ENCODE measurements at places on chromosomes 3 and 15.
A peak's percentile ranks its signal among the peaks of the same experiment; 100 is the strongest.

- H3K27me3 ChIP-seq, result no peaks in the 10 kb centered on the region
- ATAC-seq, result peak; percentile 60
These were observed 17.7 kb downstream of the FRMD4B start for GRCh38 chr3:69368129-69368741.

DNA sequence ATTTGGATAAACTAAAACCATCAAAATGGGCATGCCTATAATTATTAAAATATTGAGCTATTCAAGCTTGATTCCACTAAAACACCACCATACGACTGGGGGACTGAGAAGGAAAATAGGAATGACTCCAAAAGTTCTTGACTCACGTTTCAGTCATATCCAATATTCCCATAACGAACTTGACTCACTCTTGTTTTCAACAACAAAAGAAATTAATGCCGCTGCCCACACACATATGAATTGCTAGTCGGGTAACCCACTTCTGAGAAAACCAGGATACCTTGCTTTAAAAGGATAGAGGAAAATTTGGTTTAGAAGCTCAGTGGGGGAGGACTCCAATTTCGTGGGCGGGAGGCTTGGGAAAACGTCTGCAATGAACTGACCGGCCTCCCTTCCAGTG, 5.2 kb downstream of the HTR3C start:
- no peaks in the 10 kb centered on the region for H3K4me1 ChIP-seq
- ATAC-seq, result no peak
- H3K27me3 ChIP-seq, result peaks cover 9% of the 10 kb centered on the region
- H3K36me3 ChIP-seq, result no peaks in the 10 kb centered on the region

DNA sequence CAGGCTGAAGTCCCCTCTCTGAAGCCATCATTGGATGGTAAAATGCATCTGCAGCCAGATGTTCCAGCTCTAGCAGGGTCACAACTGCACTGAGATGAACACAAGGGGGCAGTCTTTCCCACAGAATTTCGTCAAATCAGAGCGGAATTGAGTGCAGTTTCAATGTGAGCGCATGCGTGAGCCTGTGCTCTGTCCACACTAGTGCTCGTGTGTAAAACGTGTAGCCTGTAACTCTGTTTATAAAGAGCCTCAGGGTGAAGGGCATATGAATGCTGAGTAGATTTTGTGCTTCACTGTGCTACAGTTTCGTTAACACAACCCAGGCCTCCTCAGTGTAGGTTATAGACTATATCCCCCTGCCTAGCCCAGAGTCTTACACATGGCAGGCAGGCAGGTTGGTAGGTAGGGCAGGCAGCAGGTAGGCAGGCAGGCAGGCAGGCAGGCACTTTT, 92.7 kb upstream of the GOLGA6L4 start:
- ATAC-seq, result peak; percentile 95
- H3K36me3 ChIP-seq, result no peaks in the 10 kb centered on the region
- no peak overlapping the region for H3K4me3 ChIP-seq
- no peaks in the 10 kb centered on the region for H3K4me1 ChIP-seq
- H3K27me3 ChIP-seq, result no peaks in the 10 kb centered on the region
- no peak overlapping the region for H3K27ac ChIP-seq

DNA sequence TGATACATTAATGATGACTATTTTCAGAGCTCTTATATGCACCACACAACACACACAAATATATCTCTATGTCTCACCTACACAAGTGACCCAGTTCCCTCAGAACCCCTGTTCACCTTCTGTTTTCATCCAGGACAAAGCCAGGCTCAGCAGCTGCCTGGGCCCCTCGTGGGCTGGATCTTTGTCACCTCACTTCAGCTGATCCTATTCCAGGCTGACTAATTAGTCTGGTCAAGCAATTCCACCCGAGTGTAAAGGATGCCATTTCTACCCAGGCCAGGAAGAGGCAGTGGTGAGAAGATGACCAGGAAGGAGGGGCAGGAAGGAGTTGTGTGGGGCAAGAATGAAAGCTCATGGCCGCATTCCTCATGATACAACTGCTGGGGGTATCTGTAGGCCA, 62.3 kb downstream of the DHX30 start:
- H3K4me1 ChIP-seq, result no peaks in the 10 kb centered on the region
- no peak overlapping the region for H3K4me3 ChIP-seq
- no peaks in the 10 kb centered on the region for H3K27me3 ChIP-seq
- ATAC-seq, result no peak
- H3K36me3 ChIP-seq, result peaks cover 96% of the 10 kb centered on the region

- no peaks in the 10 kb centered on the region for H3K4me1 ChIP-seq
- H3K27ac ChIP-seq, result no peak overlapping the region
- no peaks in the 10 kb centered on the region for H3K27me3 ChIP-seq
- no peak overlapping the region for H3K4me3 ChIP-seq
These were observed 199.2 kb downstream of the CACNA2D3 start for GRCh38 chr3:54321520-54321919.

- H3K4me1 ChIP-seq, result peaks cover 42% of the 10 kb centered on the region
- no peaks in the 10 kb centered on the region for H3K27me3 ChIP-seq
- peak; percentile 1 for ATAC-seq
- no peak overlapping the region for H3K27ac ChIP-seq
- peaks cover 14% of the 10 kb centered on the region for H3K36me3 ChIP-seq
These were observed 13.3 kb downstream of the NFKBIZ start for GRCh38 chr3:101862416-101863165.

- H3K27me3 ChIP-seq, result no peaks in the 10 kb centered on the region
- no peaks in the 10 kb centered on the region for H3K36me3 ChIP-seq
- peak overlapping the region; percentile 5 for H3K27ac ChIP-seq
- ATAC-seq, result no peak
These were observed 254.2 kb downstream of the ZBTB20 start for GRCh38 chr3:114892880-114893279.

DNA sequence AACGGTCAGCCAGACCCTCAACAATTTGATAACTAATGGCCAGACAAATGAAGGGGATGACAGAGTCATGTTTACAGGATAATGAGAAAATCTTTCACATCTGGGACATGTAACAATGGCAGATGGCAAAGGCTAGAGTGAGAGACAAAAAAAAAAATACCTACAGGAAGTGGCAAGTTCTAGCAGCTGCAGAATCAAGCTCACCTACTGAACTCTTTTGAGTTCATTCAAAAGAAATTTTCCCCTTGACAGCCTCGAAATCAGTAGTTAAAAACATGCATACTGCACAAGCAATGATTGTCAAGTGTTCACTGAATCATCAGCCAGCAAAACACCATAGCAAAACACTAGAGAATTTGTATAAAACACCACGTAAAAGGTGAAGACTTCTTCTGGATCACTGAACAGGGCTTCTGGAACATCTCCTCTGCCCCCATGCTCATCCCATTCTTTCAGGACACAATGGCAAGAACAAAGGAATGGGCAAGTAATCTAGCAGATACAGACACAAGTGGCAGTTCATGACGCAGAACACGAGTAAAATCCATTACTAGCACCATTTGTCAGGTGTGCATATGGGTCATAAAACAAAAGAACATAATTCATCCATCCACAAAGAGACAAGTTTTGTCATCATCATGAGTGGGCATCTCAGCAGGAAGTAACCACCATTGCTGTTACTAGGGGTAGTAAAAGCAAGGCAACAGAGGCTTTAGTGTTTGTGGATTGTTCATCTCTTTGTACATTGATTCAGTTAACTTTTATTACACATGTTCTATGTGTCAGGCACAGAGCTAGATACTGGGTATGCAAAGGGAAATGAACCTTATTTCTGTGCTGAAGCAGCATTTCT, 13.8 kb upstream of the KCNMB2 start:
- H3K4me3 ChIP-seq, result no peak overlapping the region
- H3K27me3 ChIP-seq, result no peaks in the 10 kb centered on the region
- ATAC-seq, result no peak
- no peak overlapping the region for H3K27ac ChIP-seq
- no peaks in the 10 kb centered on the region for H3K4me1 ChIP-seq

- no peak overlapping the region for H3K27ac ChIP-seq
- H3K4me3 ChIP-seq, result no peak overlapping the region
- no peak for ATAC-seq
- no peaks in the 10 kb centered on the region for H3K36me3 ChIP-seq
- no peaks in the 10 kb centered on the region for H3K27me3 ChIP-seq
- no peaks in the 10 kb centered on the region for H3K4me1 ChIP-seq
These were observed 452.5 kb downstream of the MCTP2 start for GRCh38 chr15:94683902-94684301.

DNA sequence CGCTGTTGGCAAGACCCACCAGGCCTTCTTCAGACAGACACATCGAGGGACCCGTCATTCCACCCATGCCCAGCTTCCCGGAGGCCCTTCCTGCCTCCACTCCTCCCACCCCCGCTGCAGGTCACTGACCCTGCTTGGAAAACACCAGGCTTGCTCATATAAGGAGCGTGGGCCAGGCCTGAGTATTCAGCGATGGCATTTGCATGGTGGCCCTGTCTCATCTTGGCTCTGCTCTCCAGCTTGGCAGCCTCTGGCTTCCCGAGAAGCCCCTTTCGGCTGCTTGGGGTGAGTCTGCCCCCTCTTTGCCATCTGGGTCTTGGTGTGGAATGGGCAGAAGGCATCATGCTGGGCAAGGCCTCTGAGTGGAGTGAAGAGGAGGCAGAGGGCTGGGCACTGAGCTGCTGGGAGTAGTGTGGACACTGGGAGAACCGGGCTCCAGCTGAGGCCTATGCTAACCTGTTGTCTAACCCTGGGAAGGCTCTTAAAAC, at the start of gene ITIH3:
ITIH3 (plus strand) TSS at position 185 of the 488 bp plus-strand sequence; CDS start at position 193, 8 bp downstream.
- no peak within 1 kb of the TSS for H3K4me3 ChIP-seq
- H3K27ac ChIP-seq, result no peak within 1 kb of the TSS
- no peaks in the 10 kb centered on the region for H3K36me3 ChIP-seq

- peak; percentile 10 for ATAC-seq
- no peak overlapping the region for H3K4me3 ChIP-seq
- H3K4me1 ChIP-seq, result no peaks in the 10 kb centered on the region
- H3K27me3 ChIP-seq, result no peaks in the 10 kb centered on the region
- H3K36me3 ChIP-seq, result no peaks in the 10 kb centered on the region
These were observed 2.7 kb downstream of the LIPH start for GRCh38 chr3:185549651-185550111.

GRCh38 chr3:8491271-8492144, 10.1 kb upstream of the LMCD1 start:
- ATAC-seq, result peak; percentile 4
- no peak overlapping the region for H3K27ac ChIP-seq
- no peaks in the 10 kb centered on the region for H3K36me3 ChIP-seq
- no peak overlapping the region for H3K4me3 ChIP-seq

DNA sequence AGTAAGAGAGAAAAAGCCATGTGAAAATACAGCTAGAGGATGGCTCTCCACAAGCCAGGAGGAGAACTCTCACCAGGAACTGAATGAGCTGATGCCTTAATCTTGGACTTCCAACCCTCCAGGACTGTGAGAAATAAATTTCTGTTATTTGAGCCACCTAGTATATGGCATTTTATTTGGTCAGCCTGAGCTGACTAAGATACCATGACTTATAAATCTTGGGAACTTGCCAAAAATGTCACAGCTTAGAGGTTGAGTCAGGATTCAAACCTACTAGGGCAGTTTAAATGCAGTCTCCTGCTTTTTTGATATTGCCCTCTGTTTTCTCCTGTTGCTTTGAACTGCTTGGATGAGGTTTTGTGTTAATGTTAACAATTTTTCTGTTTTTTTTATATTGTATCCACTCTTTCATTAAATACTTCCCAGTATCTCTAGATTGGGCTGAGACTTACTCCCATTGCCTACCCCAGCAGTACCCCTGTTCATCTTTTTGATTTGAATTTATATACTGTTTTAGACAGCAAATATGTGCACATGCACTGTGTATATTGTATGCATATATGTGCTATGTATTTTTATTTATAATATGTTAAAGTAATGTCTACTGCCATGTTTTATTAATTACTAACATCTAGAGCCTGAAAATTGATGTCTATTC, 1223.2 kb downstream of the OTOL1 start:
- no peak for ATAC-seq
- no peak overlapping the region for H3K4me3 ChIP-seq
- no peaks in the 10 kb centered on the region for H3K27me3 ChIP-seq
- H3K27ac ChIP-seq, result no peak overlapping the region

DNA sequence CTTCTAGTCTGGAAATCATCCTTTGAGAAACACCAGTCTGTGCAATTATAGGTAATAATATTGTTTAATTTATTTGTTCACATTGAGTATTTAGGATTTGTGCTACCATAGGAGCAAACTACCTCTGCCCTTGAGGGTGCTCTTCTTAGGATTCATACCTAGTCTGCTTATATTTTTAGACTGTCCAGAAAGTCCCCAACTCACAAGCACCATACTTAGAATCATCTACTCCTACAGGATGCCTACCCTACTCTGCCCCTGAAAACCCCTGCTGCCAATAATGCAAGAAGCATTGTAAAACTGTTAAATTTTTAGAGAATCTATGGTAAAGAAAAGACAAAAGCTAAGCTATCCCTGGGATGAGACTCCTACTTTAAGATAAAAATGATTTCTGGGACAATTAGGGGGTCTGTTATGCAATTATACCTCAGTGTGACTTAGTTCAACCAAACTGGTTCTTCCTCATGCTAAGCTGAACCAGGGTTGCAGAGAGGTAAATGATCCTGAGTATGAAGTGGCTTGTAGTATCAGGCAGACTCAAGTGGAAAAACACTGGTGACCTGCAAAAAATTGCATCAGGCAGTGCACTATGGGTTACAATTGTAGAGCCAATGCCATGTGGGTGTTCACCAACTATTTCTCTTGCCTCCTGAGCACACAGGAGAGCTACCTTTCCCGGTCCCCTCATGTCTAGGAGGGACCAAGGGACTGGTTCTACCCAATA, 133.3 kb downstream of the TNIK start:
- no peak overlapping the region for H3K4me3 ChIP-seq
- H3K27ac ChIP-seq, result no peak overlapping the region
- ATAC-seq, result no peak
- no peaks in the 10 kb centered on the region for H3K27me3 ChIP-seq
- H3K4me1 ChIP-seq, result peaks cover 15% of the 10 kb centered on the region
- no peaks in the 10 kb centered on the region for H3K36me3 ChIP-seq

GRCh38 chr15:45871121-45871855, 236.5 kb downstream of the SQOR start:
- no peaks in the 10 kb centered on the region for H3K4me1 ChIP-seq
- H3K27ac ChIP-seq, result no peak overlapping the region
- H3K36me3 ChIP-seq, result no peaks in the 10 kb centered on the region

DNA sequence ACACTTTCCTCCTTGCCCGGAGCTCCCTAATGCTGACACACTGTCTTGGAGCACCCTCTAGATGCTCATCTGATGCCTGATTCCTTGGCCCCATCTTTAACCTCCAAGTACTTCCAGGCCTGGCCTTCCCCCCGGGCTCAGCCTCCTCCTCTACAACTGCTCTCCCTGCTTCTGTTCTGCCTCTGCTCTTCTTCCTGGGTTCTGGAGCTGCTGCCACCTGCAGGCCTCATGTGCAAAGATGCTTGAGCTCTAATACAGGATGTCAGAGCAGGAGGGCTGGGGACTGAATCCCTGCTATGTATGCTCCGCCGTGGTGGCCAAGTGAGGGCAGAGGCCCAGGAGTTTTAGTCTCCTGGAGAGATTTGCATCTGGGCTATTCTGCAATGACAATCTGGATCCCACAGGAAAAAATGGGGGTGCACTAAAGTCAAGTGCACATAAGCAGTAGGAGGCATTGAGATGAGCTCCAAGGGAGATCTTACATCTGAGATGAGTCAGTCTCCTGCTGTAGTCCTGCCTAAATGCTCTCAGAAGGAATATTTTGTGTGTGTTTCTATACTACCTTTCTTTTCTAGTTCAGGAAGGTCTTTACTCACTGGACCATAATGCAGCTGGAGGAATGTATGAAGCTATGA, 296.3 kb downstream of the UACA start:
- peaks cover 9% of the 10 kb centered on the region for H3K27me3 ChIP-seq
- no peaks in the 10 kb centered on the region for H3K36me3 ChIP-seq
- H3K4me1 ChIP-seq, result no peaks in the 10 kb centered on the region
- H3K4me3 ChIP-seq, result no peak overlapping the region

GRCh38 chr15:52556524-52557273, 12.1 kb downstream of the ARPP19 start:
- H3K4me3 ChIP-seq, result no peak overlapping the region
- ATAC-seq, result no peak
- H3K4me1 ChIP-seq, result peaks cover 17% of the 10 kb centered on the region
- H3K27me3 ChIP-seq, result no peaks in the 10 kb centered on the region
- no peak overlapping the region for H3K27ac ChIP-seq
- H3K36me3 ChIP-seq, result no peaks in the 10 kb centered on the region
